ENCODE measurements at places on chromosomes 6 and 20.

DNA sequence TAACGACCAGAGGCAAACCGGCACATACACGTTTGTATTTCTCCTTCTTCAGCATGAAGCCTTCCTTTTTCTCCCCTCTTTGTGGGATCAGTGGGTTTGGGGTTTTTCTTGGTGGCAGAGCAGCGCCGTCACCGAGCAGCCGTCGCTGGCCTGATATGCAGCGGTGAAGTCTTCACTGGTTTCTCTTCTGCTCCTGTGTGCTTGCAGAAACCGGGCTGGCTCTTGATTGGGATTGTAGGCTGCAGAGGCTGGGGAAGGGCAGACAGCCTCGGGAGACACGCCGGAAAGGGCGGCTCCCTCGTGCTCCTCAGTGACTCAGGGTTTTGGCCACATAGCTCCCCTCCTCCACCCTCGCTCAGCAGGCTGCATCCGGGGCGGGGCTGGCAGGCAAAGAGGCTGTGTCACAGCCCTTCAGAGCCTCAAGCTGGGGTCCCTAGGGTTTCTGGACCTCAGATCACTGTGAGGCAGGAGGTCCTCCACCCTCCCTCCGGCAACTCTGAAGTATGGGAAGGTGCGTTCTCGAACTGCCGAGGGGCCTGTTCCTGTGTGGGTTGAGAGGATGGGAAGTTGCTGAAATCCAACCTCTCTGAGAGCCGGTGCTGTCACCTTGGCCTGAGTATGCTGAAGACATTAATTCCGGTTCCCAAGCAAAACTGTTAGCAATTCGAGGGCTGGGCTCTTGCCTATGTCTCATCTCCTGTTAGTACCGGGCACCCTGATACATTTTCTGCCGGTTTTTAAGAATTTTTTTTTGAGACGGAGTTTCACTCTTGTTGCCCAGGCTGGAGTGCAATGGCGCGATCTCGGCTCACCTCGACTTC lies 24.2 kb downstream of the NQO2 start:
- peak; percentile 89 for DNase-seq

DNA sequence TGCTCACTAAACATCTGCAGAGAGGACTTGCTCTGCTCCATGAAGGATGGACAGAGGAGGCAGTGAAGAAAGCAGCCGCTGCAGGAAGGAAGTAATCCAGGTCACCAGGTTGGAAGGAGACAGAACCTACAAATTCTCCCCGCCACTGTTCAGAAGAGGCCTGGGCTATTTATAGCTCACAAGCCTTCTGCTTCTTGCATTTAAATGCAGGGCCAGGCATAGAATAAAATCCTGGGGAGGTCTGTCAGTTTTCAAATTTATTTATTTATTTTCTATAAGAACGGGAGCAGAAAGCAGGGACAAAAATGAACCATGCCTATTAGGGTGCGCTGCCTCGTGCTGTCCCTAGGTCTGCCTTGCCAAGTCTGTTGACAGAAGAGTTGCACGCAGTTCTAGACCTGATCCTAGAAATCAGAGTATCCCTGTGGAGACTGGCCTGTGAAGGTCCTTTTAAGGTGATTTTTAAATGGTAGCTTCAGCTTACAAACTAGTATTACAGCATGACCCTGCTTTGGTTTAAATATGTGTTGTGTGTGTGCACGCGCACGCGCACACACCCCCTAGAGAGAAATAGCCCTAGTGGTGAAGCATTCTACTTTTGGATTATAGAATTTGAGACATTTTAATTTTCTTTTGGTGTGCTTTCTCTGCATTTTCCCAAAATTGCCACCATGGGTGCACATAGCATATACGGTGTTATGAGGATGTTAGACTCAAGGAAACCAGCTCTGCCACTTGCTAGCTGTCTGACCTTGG lies 19.5 kb downstream of the RIMS4 start:
- DNase-seq: no peak

DNA sequence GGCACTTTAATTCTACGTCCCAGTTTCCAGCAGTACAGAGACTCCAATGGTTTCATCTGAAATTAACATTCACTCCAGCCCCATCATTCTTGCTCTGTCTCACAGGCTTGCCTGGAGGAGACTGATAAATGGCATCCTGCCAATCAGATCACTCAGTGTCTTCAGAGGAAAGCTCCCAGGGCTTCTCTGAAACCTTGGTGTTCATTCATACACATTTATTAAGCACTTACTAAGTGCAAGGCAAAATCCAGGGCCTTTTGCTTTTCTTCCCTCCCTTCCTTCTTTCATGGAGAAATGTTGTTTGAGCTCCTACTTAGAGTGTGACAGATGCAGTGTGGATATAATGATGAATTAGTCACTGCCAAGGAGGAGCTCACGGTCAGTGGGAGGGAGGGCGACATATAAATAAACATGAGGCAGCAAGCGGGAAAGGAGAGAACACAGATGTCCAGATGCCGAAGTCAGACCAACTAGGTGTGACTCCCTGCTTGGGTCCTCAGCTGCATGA lies 106.7 kb upstream of the DTNBP1 start:
- DNase-seq: no peak

GRCh38 chr6:133594652-133595110 lies 294.2 kb upstream of the TCF21 start:
- DNase-seq: peak; percentile 48

- DNase-seq: no peak
Observed at GRCh38 chr20:25487306-25487705, 79.8 kb downstream of the GINS1 start.

DNA sequence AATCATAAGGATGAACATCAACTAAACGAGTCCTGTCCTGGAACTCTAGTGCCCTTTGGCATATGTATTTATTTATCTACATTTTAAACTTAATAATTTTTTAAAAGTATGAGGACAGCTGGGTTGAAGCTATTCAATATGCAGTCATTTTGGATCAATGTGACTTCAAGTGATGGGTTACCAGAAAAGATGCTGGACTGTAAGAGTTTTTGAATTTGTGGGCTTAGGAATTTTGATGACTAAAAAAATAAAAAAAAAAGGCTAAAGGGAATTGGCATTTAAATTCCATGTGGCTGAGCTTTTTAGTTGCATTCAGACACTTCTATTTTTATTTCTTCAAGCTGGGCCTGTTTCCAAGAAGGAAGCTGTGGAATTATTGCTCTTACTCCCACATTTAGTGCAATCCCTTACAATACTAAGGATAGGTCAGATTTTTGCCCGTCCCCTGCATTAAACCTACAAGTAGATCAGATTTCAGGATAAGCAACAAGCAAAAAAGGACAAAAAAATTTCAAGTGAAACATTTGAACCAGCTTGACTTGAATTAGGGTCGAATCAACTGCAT lies 704.2 kb upstream of the CITED2 start:
- peak; percentile 95 for DNase-seq

DNA sequence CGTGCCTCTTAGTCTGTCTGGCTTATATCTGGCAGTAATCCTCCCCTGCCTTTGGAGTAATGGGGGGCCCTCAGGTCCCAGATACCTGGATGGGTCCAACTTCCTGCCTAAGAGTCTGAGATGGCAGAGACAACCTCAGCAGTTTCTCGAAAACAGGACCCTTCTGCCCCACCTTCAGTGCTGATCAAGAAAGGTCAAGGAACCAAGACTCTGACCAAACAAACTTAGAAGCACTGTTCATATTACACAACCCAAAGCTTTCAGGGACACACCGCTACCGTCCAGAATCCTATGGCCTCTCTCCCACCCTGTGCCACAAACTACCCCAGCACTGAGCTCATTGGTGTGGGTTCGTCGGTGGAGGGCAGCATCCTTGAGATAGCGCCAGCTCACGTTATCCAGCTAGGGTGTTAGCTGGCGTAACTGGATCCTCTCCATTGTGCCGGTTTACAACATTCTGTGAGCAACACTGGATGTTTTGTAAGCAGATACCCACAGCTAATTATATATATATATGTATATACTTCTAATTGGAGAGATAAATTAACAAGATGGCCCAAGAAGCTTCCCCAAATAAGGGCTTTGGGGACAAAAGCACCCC lies 7.6 kb upstream of the TMC2 start:
- no peak for DNase-seq

GRCh38 chr20:63128367-63128766 lies 87.6 kb downstream of the YTHDF1 start:
- no peak for DNase-seq

- DNase-seq: peak; percentile 2
Observed at GRCh38 chr20:40843251-40843650, 154.2 kb upstream of the MAFB start.

- DNase-seq: no peak
Observed at GRCh38 chr6:115675443-115675842, 385.2 kb downstream of the FRK start.

GRCh38 chr6:46215213-46215612 lies 44.4 kb upstream of the ENPP5 start:
- DNase-seq: no peak

DNA sequence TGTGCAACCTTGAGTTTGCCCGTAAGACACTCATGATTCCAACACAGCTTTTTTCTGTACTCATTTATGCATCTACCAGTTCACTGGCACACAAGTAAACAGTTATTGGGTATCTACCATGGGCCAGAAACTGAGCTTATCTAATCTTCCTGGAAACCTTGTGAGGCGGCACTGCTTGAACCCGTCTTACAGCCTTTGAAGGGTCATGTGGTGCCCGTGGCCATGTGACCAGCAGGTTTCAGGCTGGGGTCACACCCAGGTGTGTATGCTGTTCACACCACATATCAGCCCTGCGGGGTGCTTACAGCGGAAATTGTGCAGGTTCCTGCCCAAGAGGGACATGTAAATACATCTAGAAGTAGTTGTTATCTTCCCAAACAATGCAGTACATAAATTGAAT lies 6.1 kb downstream of the THBD start:
- no peak for DNase-seq

GRCh38 chr20:57433657-57434389 lies 42.6 kb downstream of the RBM38 start:
- no peak for DNase-seq

- no peak for DNase-seq
Observed at GRCh38 chr6:39188571-39188970, 40.7 kb downstream of the KCNK5 start.

GRCh38 chr6:163438940-163439335 lies 24.4 kb downstream of the QKI start:
- DNase-seq: no peak

- DNase-seq: peak; percentile 81
Observed at GRCh38 chr6:157045831-157046454, 268.8 kb downstream of the ARID1B start.

- DNase-seq: no peak
Observed at GRCh38 chr6:145370559-145370958, 364.8 kb downstream of the EPM2A start.

DNA sequence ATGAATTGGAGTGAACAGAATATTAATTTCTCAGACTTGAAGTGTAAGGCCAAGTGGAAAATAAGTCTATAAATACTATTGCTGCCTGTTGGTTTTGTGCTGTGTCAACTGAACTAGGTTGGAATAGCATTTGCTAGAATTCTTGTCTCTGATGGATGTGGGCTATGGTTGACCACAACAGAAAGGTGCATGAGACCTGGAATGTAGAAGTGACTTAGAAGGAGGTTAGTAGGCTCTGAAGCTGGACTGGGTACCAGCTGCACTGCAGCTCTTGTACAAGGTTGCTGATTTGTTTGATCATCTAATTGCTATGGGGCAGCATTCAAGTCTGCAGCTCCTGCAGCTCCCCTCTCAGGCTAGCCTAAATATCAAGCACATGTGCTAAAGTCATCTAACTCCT lies 479.0 kb upstream of the NRSN1 start:
- DNase-seq: no peak

DNA sequence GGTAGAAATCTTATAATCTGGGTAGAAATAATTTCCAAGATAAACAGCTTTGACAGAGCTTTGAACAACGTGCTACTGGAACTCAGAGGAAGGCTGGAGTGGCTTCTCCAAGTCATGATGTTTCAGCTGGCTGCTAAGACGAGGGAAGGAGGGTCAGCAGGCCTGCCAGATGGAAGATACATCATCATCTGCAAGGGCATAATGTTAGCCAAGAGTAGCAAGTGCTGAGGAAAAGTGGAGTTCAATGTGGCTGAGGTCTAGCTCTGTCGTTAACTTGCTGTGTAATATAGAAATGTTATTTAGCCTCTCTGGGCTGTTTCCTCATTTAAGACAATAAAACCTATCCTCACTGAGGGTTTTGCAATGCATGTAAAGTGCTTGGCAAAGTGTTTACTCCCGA lies 35.1 kb downstream of the RGS17 start:
- peak; percentile 60 for DNase-seq

GRCh38 chr20:14611479-14611878 lies 274.1 kb upstream of the FLRT3 start:
- DNase-seq: no peak

GRCh38 chr6:139625998-139626975 lies 251.8 kb upstream of the CITED2 start:
- peak; percentile 12 for DNase-seq

- DNase-seq: no peak
Observed at GRCh38 chr20:62350098-62350628, 16.9 kb downstream of the LAMA5 start.

DNA sequence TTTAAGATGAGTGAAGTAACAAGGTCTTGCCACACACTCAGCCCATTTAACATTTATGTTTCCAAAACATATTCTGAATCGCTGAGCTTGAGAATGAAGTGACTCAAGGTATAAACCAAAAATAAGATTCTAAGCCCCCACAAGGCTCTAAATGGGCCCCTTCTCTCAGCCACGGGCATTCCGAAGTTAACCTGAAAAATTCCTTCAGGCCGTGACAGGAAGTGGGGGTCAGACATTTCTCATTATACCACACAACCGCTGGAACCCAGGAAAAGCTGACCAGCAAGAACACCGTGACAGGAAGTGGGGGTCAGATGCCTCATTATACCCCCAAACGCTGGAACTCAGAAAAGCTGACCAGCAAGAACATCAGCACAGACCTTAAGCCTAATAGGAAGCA lies 247.9 kb downstream of the ERMARD start:
- DNase-seq: no peak

DNA sequence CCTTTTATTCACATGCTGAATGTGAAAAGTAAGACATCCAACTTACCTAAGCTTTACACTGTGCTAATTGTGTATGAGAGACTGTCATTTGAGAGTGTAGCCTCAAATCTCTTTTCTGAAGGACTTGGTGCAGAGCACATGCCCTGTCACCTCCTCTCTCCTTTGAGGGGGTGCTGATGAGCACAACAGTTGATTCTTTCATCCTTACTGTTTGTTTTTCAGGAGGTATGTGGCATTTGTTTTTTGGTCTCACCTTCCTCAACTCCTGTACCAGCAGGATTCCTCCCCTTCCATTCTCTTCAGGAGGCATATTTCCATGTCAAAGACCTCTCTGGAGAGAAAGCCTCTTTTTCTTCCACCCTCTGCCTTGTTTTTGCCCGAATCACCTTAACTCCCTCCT lies 252.6 kb upstream of the CITED2 start:
- DNase-seq: no peak

GRCh38 chr20:50153153-50153499 lies 397 bp downstream of the PEDS1 start:
- no peak for DNase-seq

DNA sequence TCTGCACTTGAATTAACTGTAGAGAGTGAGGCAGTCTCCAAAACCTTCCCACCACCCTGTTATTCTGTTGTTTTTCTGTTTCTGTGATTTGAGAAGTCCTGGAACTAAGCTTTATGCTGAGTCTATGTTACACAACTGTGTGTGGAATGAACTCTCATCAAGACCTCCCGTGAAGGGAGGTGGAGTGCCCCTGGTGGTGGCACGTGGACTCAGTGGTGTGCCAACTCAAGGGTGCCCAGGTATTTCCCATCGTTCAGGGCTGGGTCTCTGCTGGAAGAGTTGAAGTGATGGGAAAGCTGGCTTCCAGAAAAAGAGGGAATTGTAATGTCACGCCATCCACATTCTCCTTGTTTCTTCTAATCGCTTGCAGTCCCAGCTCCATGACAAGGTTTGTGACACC lies 374.2 kb downstream of the SMOC2 start:
- no peak for DNase-seq

Measured in fibroblast of mammary gland (primary cell).